RPMI7951 (cell line): ENCODE measurements at places on chromosomes 12 and 14. TPM values are rescaled to one million over a fixed set of nuclear protein-coding genes. Genes with fewer than 3 reads are reported as not detected.

The SYT10 gene
- under 0.01 TPM in 1 of 2 replicates, not detected in the other for total RNA-seq

The C12orf54 gene
- total RNA-seq: not detected in 2 replicates

The TAS2R7 gene
- not detected in 2 replicates for total RNA-seq

The KLRD1 gene
- total RNA-seq: under 0.01 TPM in 1 of 2 replicates, not detected in the other

The ADSS1 gene
- 1.6 and 3.2 TPM in 2 replicates for total RNA-seq

The ZFHX2 gene
- total RNA-seq: not detected in 2 replicates

The POTEM gene
- 0.68 TPM in 1 of 2 replicates, not detected in the other for total RNA-seq

The ZNF605 gene
- total RNA-seq: 3.0 and 3.5 TPM in 2 replicates

The LTB4R gene
- total RNA-seq: 0.48 and 0.59 TPM in 2 replicates

The AICDA gene
- total RNA-seq: not detected in 2 replicates

The LPAR5 gene
- not detected in 2 replicates for total RNA-seq

The FAM90A1 gene
- total RNA-seq: not detected in 2 replicates

The SLC5A8 gene
- not detected in 2 replicates for total RNA-seq

The SLC25A21 gene
- total RNA-seq: 0.68 and 0.84 TPM in 2 replicates

The TAS2R13 gene
- total RNA-seq: 0.20 and 0.48 TPM in 2 replicates

The ATF1 gene
- 19.8 and 24.6 TPM in 2 replicates for total RNA-seq

The ESR2 gene
- 0.10 and 0.12 TPM in 2 replicates for total RNA-seq

The SGPP1 gene
- 22.5 and 29.6 TPM in 2 replicates for total RNA-seq

The MYO1H gene
- total RNA-seq: not detected in 2 replicates

The FGD4 gene
- total RNA-seq: 1.4 and 2.0 TPM in 2 replicates
